Epithelial cell of alveolus of lung (primary cell): ENCODE measurements at places on chromosomes 4 and X. TPM values are rescaled to one million over a fixed set of nuclear protein-coding genes. Genes with fewer than 3 reads are reported as not detected.

Gene KLF8
- total RNA-seq, result 1.6 and 1.7 TPM in 2 replicates

Gene RBM46
- 0.08 and 0.39 TPM in 2 replicates for total RNA-seq

Gene IDS
- 28.1 and 34.9 TPM in 2 replicates for total RNA-seq

Gene ADH1C
- total RNA-seq, result 0.13 and 2.2 TPM in 2 replicates

Gene MSX1
- total RNA-seq, result 1.2 and 2.2 TPM in 2 replicates
